ENCODE measurements at places on chromosomes 12 and 14. TPM values are rescaled to one million over a fixed set of nuclear protein-coding genes. Genes with fewer than 3 reads are reported as not detected.

Gene SLC25A47
- 0.13 TPM for total RNA-seq

DNA sequence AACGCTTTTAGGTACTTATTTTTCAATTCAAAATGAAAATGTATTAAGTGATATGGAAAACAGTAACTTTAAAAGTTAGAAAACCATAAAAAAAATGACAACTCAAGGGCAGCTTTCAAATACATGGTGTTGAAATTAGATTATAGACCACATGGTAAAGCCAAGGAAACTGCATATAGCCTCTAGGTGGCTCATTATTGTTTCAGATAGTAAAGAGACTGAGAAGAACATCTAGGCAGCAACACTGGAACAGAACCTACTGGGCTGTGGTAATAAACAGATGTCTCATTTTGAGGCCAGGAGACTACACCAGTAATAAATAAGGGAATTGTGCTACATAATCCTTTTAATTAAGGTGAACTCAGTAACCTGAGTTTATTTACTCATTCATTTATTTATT, 13.0 kb downstream of the FBXO33 start:
- no peak for DNase-seq

DNA sequence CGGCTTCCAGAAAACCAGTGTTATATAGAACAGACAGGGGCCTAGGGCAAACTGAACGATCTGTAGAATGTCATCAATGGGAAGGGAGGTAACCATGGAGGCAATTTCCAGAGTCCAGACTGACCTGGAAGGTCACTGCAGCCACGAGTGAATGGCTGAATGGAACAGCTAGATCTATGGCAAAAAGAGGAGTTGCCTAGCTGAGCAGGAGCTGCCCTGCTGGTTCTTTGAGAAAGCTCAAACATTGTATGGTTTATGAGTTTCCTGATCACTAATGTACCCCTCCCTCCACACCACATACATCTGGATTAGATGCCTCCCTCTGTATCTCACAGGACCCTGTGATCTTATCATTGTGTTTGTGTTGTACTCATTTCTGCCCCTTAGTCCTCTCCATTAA, 1.0 kb upstream of the RERG start:
- DNase-seq = no peak

Gene ZDHHC22
- total RNA-seq = 11.3 TPM

Gene ALDH1L2
- 1.9 TPM for total RNA-seq

Gene NANOG
- total RNA-seq = 211 TPM

DNA sequence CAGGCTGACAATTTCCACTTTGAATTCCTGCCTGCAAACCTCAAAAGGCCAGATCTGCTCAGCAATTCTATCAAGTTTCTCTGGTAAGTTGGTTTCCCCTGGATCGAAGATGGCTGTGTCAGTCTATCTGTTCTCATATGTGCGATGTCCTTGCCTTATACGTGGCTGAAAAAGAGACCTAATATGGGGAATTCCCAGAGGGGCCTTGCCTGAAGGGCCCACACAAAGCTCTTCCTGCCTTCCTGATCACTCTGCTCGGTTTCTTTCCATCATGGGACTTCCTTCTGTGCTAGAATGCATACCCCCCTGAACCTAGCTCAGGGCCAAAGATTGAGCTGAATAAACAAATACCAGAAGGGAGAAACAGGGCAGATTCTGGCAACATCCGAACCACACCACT, 13.2 kb downstream of the TCL1B start:
- DNase-seq = no peak

Gene CLEC4E
- not detected for total RNA-seq

Gene MYF6
- not detected for total RNA-seq

Gene KRT78
- not detected for total RNA-seq

GRCh38 chr14:20734430-20734806, 11.3 kb upstream of the EDDM3A start:
- no peak for DNase-seq

DNA sequence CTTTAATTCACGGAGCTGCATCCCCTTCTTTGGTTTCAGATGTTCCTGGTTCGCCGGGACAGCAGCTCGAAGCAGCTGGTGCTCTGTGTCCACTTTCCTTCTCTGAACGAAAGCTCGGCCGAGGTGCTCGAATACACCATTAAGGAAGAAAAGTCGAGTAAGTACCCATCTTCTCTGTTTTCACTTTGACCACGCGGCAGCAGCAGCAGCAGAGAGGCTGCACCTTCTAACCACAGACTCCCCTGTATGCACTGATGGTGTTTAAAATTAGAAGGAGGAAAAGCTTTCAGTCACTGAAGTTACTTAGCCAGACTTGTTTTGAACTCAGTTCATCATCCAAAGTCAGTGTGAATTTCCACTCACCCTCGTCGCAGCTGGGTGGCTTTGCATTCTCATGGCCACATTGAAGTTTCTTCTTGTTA, 63.8 kb downstream of the RIN3 start:
- no peak for DNase-seq

GRCh38 chr14:70281939-70282338, 77.5 kb downstream of the COX16 start:
- DNase-seq = no peak

Gene KCNA5
- 0.09 TPM for total RNA-seq

Measured in H9 (cell line).